Activated T-cell treated with anti-CD3 and anti-CD28 coated beads, Interleukin-2, amount 50 U/mL, for 72 hours (primary cell): ENCODE measurements at places on chromosomes 12 and 14.

- DNase-seq = peak; percentile 40
Observed at GRCh38 chr14:102508774-102509745, 516 bp downstream of the ANKRD9 start.

GRCh38 chr12:42129595-42130204 lies 15.0 kb downstream of the GXYLT1 start:
- no peak for DNase-seq

DNA sequence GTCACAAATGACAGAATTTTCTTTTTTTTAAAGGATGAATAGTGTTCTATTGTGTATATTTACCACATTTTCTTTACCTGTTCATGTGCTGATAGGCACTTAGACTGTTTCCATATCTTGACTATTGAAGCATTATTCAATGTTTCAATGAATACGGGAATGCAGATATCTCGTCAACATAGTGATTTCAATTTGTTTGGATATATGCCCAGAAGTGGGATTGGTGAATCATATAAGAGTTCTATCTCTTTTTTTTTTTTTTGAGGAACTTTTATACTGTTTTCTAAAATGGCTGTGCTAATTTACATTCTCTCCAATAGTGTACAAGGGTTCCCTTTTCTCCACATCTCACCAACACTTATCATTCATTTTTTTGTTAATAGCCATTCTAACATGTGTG lies 97.9 kb upstream of the FAR2 start:
- no peak for DNase-seq

GRCh38 chr12:130433834-130434233 lies 96.1 kb downstream of the PIWIL1 start:
- DNase-seq = no peak

- DNase-seq = no peak
Observed at GRCh38 chr12:78128211-78128610, 297.5 kb downstream of the NAV3 start.

GRCh38 chr14:103514596-103515421 lies 7.8 kb downstream of the CKB start:
- DNase-seq = no peak

GRCh38 chr14:100246809-100247428 lies 8.0 kb downstream of the YY1 start:
- DNase-seq = no peak

DNA sequence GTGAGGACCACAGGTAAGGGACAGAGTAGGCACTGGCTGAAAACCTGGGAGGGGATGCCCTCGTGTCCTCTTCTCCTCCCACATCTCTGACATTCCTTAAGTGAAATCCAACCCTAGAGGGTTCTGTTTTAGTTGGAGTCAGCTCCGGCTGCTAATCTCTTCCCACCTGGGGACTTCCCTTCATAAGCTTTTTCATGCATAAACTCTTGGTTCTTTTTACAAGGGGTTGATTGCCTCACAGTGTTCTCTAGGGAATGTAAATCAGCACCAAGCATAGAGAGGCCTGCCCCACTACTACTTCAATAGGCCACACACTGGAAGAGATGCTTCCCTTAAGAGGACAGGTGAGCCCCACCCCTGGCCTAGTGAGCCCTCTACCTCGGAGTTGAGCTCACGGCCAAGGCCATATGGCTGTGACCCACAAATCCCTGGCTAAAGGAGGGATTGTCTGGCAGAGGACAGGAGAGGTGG lies 3.2 kb upstream of the SYNDIG1L start:
- no peak for DNase-seq

DNA sequence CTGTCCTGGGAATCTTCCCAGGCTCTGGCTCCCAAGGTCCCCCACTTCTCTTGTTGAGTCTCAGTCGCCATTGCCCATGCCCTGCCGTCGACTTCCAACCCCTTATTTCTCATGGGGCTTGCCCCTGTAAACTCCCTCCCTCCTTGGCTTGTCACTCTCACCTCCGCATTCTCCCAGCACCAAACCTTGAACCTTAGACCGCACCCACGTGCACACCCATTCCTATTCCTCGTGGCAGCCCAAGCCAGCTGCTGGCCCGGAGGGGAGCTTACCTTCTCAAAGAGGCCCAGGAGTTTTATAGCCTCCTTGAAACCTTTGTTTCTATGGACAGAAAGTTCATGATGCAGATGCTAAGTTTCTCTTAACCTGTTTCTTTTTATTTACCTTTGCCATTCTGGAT lies 4.6 kb downstream of the JDP2 start:
- no peak for DNase-seq

DNA sequence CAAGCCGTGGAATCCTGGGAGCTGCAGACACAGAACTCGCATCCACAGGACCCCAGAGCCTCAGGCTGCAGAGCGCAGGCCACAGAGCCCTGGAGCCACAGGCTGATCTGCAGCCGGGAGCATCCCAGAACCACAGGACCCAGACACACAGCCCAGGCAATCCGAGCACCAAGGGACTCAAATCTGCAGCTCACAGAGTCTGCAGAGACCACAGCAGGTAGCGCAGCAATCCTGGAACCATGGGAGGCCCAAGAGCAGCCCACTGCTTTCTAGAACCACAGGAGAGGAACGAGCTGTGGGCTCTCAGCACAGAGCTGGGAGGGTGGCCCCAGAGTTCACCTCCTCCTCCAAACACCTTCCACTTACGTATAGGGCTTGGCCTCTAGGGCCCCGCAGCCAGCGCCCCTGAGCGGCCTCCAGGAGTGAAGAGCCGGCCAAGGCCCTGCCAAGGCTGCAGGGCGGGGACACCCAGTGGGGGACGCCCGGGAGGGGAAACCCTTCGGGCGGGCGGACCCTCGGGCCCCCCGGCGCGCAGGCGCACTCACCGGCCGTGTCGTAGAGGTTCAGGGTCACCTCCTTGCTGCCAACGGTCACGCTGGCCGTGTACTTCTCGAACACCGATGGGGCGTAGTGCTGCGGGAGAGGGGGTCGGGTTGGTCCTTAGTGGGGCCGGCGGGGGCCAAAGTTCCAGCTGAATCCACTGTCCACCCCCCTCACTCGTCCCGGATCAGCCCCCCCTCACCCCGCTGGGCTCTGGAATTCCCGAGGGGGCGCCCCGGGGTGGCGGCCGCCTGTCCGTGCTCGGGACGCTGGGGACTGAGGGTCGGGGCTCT lies 665 bp downstream of the RHOF start:
- peak; percentile 83 for DNase-seq

GRCh38 chr14:95490727-95491451 lies 25.6 kb downstream of the SYNE3 start:
- no peak for DNase-seq

- DNase-seq = no peak
Observed at GRCh38 chr12:107288414-107289127, 195.2 kb upstream of the CRY1 start.

GRCh38 chr12:9694241-9694640 lies 24.7 kb downstream of the CLEC2D start:
- no peak for DNase-seq

GRCh38 chr14:104880584-104881210 lies 15.6 kb downstream of the CEP170B start:
- DNase-seq = no peak

DNA sequence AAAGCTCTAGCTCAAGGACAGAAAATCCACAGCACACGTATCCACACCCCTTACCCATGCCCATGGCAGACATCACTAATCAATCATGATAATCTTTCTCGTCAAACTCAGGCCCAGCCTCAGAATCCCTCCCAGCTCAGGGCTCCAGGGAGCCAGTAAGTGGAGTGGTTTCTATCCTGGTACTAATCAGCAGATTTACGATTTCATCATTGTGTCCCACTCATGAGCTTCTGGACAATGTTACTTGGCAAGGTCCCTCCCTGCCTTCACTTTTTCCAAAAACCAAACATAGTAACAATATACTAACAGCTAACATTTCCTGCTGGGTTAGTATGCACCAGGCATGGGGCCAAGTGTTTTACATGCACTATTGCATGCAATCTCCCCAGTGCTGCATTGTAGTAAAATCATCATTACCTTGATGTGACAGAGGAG lies 45.8 kb upstream of the NCOR2 start:
- no peak for DNase-seq

- no peak for DNase-seq
Observed at GRCh38 chr12:115683240-115683780, 594.2 kb downstream of the MED13L start.

GRCh38 chr14:61977217-61977616 lies 215.0 kb downstream of the SNAPC1 start:
- DNase-seq = no peak

DNA sequence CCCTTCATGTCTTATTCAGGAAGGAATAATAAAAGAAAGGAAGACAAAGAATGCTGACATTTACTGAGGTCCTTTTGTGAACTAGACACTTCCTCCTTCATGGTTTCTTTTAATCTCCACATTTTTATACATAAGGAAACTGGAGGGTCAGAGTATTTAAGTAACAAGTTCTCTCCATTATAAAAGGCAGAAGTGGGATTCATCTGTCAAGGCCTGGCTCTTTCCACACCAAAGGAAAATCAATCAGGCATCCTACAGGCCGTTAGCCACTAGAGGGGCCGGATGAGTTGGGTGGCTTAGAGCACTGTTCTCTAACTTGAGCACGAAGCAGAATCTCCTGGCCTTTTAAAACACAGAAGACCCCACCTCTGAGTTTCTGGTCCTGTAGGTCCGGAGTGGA lies 36.8 kb upstream of the NINJ2 start:
- no peak for DNase-seq

- no peak for DNase-seq
Observed at GRCh38 chr12:90303771-90304170, 595.1 kb upstream of the ATP2B1 start.
